Cardiac fibroblast (primary cell): ENCODE measurements at places on chromosomes 1 and 21.
A peak's percentile ranks its signal among the peaks of the same experiment; 100 is the strongest.

DNA sequence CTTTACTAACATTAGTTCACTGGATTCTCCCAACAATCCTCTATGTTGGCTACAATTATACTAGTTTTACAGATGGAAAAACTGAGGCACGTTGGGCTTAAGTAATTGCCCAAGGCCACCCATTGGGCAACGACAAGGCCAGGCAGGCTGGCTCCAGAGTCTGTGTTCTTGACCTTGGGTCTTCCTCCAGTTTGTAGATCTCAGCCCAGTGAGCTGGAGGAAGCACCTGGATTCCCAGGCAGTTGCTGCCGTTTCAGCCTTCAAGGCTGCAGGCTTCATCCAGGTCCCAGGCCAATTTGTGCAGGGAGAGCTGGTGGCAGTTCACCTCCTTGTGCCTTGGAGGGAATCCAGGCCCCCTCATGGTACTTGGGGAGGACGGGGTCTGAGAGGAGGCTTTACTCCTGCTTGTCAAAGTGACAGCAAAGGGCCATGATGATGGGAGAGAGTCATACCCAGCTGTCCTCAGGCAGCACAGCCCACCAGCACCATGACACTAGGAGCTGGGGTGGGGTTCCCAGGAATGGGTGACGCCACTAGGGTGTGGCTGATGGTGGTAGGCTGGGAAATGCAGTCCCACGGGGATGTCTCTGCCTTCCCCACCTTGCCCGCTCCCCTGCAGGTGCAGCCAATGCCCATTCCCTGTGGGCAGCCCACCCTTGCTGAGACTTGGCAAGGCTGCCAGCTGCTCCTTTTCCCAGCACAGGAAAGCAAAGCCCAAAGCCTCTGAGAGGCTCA is 27.1 kb downstream of the PKP1 start:
- no peak for DNase-seq

DNA sequence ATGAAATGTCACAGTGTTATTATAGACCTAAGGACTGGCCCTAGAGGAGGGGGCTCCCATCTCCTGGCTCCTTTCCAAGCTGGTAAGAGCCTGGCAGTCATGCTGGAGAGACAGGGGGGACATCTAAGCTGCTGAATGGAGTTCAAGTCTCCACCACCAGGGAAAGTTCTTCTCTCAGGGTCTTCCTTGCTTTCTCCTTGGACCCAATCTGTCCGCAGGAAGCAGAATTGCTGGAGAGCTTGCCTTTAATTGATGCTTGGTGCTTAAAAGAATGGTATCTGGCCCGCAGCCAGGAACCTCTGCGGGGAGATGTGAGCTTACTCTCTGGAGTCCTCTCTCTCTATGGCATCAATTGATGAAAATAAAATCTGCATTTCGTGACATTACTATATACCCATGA is 25.1 kb downstream of the IRF2BP2 start:
- DNase-seq = peak; percentile 53

DNA sequence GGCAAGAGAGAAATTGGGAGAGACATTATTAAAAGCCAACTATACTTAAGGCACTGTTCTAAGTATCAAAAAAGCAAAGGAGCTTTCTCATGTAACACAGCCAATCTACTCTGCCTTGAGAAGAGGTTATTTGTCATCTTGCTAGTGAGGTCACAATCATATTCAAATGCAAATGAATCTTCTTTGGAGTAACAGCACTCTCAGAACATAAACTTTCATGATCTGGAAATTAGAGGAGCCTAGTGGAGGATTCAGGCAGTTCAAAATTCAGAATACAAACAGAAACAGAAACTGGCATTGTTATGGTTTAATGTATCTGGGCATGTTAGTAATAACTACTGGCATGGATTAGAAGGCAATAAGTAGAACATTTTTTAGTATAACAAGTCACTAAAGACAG is 57.4 kb downstream of the ARID4B start:
- peak; percentile 33 for DNase-seq

- peak; percentile 66 for DNase-seq
Measured at GRCh38 chr1:240310226-240310925, 218.7 kb downstream of the FMN2 start.

GRCh38 chr1:46442317-46443161 is 47.1 kb upstream of the DMBX1 start:
- DNase-seq = peak; percentile 88

- peak; percentile 48 for DNase-seq
Measured at GRCh38 chr1:62912028-62912638, 128.2 kb downstream of the ATG4C start.

DNA sequence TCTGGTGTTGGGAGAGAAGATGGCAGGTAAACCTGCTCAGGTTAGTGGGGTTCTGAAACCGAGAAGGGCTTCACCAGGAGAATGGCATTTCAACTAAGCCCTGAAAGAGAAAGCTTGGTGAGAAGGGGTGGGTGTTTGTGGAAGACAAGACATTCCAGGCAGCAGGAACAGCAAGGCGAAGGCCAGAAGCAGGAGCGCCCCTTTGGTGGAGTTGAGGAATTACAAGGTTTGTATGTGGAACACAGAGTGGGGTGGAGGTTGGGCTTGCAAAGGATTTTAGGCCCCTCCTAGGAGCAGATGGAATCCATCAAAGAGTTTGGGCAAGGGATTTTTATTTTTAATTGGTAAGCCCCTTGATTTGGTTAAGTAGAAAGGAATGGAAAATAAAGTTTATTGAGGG is 24.8 kb upstream of the ELOA start:
- DNase-seq = peak; percentile 48

DNA sequence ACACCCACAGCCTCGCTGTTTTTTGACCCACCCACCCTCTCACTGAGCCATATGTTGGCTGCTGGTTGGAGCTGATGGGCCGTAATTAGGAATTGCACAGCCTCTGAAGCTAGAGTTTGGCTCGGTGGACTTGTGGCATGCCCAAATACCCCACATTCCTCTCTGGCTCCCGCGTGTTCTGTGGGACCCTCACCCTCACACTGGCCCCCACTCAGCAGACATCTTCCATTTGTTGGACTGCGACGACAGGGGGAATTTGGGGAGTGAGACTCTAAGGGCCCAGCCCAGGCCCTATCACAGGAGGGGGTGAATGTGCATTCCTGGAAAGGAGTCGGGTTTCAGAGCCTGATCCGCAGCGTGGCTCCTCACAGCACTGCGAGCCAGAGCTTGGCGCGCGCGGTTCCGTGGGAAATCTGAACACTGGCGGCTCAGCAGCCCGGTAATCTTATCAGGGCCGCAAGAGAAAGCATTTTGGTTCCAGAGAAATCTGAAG is 5.2 kb downstream of the RCSD1 start:
- DNase-seq = no peak

- DNase-seq = no peak
Measured at GRCh38 chr1:233582439-233582838, 31.5 kb upstream of the KCNK1 start.

- DNase-seq = peak; percentile 88
Measured at GRCh38 chr21:32257962-32258785, 20.7 kb downstream of the MIS18A start.
